ENCODE measurements at places on chromosomes 16 and 17.

- no peak for DNase-seq
These were observed 89.0 kb downstream of the SALL1 start for GRCh38 chr16:51062039-51062438.

DNA sequence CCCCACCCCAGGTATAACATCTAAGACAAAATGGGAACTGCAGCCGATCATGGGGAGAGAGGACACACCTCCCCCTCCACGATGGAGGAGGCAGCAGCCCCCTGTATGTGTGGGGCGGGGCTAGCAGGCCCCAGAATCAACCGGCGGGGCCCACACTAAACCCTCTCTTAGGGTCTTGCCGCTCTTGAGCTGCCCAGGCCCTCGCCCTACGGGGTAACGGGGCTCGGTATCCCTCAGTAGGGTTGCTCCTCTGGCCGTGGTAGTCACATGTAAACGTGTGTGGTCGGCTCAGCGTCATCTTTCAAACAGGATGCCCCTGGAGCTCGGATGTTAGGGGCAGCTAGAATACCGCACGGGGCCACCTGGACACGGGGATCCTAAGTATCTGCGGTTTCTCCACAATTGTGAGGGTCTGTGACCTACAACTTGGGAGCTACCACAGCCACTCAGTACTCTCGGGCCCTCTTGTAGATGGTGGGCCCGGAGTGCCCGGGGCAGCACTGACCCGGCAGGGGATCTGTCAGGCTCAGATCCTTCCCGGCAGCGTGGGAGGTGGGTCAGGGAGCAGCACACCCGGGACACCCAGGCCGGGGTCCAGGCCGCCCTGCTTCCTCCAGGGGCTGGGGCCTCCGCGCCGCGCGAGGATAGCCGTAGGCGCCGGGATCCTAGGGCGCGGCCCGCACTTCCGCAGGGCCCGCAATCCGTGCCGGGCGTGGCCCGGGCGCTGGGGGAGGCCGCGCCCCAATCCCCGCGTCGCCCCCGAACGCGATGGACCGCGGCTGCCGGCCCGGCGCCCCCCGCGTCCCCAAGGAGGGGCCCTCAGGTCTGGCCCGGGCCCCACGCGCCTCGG is 781 bp downstream of the ARHGDIA start:
- peak; percentile 83 for DNase-seq

DNA sequence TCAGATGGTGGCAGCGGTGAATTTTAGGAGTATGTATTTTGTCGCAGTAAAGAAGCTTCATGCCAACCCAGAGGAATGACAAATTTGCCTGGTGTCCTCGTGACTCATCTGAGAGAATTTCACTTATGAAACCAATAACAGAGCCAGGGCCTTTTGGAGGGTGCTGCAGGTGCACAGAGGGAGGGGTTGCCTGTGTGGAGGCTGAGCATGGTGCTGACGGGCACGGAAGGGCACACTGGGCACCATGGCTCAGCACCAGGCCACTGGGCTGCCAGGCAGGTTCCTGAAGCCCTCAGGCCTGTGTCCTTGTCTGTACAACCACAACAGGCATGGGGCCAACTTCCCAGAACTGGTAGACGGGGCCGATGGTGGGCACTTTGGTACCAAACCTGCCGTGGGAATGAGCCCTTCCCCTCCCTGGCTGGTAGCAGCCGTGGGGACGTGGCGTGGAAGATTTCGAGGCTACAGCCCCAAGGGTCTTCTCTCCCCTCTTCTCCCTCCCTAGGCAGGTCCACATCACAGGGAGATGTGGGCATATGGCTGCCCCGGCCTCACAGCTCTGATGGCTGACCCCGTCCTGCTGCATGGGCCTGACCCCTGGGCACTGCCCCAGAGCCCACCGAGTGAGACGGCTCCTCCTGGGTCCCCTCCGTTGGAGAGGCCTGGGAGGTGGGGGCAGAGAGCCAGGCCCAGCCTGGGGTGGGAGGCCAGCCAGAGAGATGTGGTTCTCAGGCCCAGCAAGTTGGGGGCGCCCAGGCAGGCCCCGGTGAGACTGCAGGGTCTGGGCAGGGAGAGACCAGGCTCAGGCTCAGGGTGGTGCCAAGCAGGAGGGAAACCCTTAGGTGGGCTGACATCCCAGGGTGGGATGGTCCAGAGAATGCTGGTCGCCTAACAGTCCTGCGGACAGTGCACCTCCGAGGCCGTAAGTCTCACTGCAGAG is 30.2 kb upstream of the ZNF469 start:
- no peak for DNase-seq

GRCh38 chr17:77427391-77427991 is 286.7 kb downstream of the SEC14L1 start:
- peak; percentile 92 for DNase-seq

GRCh38 chr16:68985855-68986254 is 119.6 kb upstream of the HAS3 start:
- DNase-seq = peak; percentile 72

DNA sequence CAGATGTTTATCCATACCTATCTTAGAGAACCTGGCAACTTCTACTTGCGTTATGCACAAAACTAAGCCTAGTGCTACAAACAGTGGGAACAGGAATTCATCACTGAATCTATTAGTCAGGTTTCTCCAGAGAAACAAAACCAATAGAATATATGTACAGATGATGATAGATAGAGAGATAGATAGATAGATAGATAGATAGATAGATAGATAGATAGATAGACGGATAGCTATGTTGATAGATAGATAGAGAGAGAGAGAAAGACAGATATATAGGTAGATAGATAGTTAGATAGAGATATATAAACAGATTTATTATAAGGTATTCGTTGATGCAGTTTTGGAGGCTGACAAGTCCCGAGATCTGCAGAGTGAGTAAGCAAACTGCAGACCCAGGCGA is 495.6 kb downstream of the TMEM114 start:
- no peak for DNase-seq

DNA sequence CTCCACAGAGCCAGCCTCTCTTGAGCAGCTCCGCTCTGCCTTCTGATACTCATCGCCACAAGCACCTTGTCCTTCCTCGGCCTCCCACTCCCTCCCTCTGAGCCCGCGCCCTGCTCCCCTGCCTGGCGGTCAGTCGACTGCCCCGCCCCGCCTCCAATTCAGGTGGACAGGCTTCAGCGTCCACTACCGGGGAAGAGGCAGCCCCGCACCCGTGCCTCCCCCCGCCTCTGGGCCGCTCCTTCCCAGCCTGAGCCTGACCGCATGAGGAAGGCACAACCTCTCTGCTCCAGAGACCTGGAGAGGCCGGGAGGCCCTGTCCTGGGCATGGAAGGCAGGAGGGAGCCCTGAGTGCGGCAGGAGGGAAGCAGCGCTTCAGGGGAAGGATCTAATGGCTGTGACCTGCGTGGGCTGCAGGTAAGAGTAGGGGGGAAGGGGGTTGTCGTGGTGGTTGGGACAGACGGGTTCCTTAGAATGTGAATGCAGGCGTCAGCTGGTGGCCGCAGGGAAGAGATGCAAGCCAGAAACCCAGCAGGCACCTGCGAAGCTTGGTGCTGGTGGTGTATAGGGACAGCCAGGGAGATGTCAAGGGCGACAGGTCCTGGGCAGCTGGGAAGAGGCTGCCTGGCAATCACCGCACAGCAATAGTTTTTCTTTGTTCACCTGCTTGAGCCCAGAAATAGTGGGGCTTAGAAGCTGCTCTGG is 3.0 kb upstream of the SLC6A4 start:
- DNase-seq = no peak

GRCh38 chr17:78250891-78251772 is 19.7 kb downstream of the TMEM235 start:
- peak; percentile 89 for DNase-seq

- peak; percentile 45 for DNase-seq
These were observed 9.4 kb downstream of the HSPB9 start for GRCh38 chr17:42131981-42132432.

DNA sequence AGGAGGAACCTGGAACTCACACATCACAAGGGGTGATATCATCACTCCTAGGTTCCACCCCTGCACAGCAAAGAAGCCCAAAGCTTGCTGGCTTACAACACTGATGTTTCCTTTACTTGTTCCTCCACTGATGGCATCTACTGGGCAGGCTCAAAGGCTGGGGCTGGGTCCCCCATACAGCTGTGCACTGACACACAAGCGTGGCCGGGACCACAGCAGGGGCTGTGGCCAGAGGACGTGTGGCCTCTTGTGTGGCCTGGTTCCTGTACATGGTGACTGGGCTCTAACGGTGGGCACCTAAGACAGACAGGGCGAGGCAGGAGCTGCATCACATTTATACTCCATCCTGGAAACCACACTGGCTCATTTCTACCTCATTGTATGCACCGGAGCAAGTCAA is 264.4 kb upstream of the FOXF1 start:
- DNase-seq = no peak

GRCh38 chr17:80163336-80163735 is 6.5 kb upstream of the CARD14 start:
- no peak for DNase-seq

GRCh38 chr16:82625066-82625968 is 1.5 kb upstream of the CDH13 start:
- DNase-seq = no peak

GRCh38 chr17:73831699-73832098 is 187.5 kb upstream of the SDK2 start:
- no peak for DNase-seq

- peak; percentile 94 for DNase-seq
These were observed 13.5 kb upstream of the TBX21 start for GRCh38 chr17:47719411-47720152.

GRCh38 chr17:73249700-73250099 is 12.0 kb downstream of the CPSF4L start:
- DNase-seq = no peak

GRCh38 chr17:17382971-17383370 is 79.8 kb downstream of the NT5M start:
- no peak for DNase-seq

GRCh38 chr17:20063665-20064648 is 54.8 kb downstream of the SPECC1 start:
- DNase-seq = peak; percentile 70

GRCh38 chr16:78684655-78685375 is 585.4 kb downstream of the WWOX start:
- DNase-seq = no peak

- peak; percentile 83 for DNase-seq
These were observed 55.2 kb upstream of the MRTFB start for GRCh38 chr16:14015948-14016347.

DNA sequence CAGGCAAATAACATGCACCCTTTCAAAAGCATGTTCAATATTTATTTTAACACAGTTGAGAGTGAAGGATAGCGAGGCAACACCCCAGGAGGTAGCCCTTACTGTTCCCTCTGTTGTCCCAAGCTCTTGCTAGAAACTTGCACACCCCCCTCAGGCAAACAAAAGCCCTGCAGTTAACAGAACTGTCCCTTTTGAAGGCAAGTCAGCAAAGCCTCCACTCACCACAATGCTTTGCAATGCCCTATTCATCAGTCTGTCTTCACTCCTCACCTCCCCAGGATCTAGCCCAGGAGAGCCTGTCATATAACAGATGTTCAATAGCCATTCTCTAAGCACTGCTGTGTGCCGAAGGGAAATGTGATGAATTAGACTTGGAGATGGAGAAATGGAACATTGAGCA is 3.5 kb upstream of the CNEP1R1 start:
- DNase-seq = peak; percentile 37

GRCh38 chr17:1649844-1650501 is at the start of gene RILP:
Gene RILP (minus strand): TSS chr17:1649866. CDS start chr17:1649804, 62 bp downstream.
- DNase-seq = peak; percentile 56

GRCh38 chr16:21593530-21594289 is 5.7 kb upstream of the METTL9 start:
- no peak for DNase-seq

DNA sequence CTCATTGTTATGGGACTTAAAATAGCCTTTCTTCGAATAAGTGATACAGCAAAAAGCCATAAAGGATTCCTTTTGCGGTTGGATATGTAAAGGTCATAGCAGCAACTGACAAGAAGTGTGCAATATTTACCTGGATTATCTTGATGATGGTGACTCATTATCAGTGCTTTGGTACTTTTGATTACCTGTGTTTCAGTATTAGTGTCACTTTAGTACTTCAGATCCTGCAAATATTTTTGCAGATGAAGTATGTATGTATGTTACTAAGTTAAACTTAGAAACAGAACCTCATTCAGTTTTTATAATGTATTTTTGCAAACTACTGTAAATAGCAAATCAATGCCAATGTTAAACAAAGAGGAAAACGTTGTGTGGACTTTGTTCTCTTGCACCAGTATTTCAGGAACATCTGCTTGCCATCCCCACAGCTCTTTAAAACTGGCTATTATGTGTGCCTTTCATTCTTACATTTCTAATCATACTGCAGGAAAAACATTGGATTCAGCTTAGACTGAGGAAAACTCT is 10.5 kb downstream of the CNEP1R1 start:
- no peak for DNase-seq

DNA sequence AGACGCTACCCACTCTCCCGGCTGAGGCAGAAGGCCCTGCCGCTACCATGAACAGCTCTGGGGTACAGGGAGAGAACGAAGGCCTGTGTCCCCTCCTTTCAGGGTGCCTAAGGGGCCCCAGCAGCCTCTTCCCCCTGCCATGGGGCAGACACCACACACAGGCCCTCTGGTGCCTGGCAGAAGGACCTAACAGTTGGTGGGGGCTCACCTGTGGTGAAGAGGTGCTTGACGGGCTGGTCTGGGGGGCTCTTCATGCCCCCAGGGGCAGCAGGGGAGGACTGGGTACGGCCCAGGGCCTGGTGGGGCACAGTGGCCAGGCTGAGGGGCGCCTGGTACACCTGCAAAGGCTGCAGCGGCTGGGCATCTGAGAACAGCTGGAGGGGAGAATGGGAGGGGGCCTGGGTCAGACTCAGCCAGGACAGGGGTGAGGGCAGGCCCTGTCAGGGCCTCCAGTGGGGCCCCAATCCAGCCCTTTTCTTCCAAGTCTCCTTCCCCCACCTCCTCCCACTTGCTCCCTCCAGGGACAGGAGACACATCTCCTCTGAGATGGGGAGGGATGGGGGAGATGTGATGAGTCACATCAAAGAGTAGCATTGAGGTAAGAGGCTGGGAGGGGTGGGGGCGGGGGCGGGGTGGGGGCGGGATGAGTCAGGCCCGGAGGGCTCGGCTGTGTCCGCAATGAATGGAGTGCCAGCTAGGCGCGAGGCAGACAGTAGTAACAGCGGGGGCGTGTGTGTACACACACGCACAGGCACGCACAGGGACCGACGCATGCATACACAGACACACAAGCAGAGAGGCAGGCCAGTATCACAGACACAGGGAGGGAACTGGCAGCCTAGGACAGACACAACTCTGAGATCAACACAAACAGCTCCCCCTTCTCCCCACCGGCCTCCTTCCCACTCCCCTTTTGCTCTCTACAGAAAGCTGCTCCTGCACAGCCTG is 16.1 kb downstream of the G6PC3 start:
- peak; percentile 96 for DNase-seq

DNA sequence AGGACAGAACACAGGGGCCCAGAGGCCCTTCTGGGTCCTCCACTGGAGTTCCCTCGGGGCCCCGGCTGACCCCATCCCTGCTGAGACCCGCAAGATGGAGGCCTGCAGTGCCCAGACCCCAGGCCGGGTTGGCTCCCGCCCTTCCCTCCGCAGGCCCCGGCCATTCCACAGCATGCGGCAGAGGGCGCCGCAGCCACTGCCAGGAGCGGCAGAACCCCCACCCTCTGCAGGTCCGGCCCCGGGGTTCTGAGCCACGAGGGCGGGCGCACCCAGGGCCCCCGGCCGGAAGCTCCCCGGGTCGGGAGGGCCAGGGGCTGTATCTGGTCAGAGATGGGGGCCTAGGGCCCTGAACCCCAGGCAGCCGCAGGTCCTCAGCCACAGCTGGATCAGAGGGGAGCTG is 2.4 kb upstream of the PERCC1 start:
- peak; percentile 19 for DNase-seq
